8988T (cell line): ENCODE measurements at places on chromosomes 12 and 14.

- DNase-seq: no peak
Observed at GRCh38 chr12:19461999-19462398, 22.7 kb downstream of the AEBP2 start.

DNA sequence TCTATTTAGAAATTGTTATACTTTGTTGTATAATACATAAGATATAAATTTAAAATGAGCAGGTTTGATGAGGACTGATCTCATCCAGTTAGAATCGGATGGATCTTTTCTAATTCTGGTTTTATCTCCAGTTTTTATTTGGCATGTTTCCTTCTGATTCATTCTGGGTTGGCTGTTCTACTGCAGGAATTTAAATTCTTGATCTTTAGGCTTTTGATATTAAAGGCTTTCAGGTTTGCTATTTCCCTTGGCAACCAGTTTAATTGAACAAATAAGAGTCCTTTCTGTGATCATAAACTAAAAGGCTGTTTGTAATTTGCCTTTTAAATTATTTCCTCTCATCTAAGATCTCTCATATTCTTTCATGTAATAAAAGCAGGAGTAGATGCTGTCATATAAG is 83.4 kb downstream of the PDE6H start:
- DNase-seq: no peak

DNA sequence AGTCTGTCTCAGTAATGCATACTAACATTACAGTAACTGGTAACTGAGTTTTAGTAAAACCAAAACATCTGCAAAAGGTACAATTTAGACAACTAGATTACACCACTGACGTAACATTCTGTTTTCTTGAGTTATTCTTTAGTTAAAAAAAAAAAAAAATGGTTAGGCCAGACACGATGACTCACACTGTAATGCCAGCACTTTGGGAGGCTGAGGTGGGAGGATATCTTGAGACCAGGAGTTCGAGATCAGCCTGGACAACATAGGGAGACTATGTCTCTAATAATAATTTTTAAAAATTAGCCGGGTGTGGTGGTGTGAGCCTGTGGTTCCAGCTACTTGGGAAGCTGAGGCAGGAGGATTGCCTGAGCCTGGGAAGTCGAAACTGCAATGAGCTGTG is 34.1 kb downstream of the AP5M1 start:
- no peak for DNase-seq

DNA sequence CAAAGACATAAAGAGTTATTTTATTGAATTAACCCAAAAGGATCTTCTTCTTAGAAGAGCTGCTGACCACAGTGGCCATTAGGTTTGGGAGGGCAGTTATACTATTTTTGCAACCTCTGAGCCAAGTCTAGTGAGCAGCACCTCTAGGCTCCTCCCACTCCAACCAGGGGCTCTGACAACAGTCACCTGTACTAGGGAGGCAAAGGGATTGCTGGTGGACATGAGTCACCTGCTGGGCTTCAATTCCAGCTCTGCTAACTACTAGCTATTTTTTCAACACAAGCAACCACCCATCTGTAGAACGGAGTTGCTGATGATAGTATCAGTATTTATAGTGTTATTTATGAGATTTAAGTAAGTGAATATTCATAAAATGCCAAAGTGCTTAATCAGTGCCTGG is 166.0 kb downstream of the KLHL28 start:
- DNase-seq: no peak

DNA sequence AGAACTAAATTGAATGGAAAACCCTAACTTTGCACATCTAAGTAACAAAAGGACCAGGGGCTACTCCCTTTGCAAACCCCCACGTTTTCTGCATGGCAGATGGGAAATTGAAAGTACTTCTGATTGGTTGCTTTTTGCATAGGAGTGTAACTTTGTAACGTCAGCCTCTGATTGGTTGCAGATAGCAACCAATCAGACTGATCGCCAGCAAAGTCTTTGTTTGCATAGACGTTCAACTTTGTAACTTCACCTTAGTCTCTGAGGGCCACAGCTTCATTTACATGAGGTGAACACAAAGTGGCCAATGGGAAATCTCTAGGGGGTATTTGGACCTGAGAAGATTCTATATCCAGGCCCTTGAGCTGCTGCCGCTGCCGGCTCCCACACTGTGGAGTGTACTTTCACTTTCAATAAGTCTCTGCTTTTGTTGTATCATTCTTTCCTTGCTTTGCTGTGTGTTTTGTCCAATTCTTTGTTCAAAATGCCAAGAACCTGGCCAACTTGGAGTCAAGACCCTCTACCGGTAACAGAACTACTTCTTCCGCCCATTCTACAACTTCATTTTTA is 102.5 kb upstream of the PRICKLE1 start:
- DNase-seq: no peak

DNA sequence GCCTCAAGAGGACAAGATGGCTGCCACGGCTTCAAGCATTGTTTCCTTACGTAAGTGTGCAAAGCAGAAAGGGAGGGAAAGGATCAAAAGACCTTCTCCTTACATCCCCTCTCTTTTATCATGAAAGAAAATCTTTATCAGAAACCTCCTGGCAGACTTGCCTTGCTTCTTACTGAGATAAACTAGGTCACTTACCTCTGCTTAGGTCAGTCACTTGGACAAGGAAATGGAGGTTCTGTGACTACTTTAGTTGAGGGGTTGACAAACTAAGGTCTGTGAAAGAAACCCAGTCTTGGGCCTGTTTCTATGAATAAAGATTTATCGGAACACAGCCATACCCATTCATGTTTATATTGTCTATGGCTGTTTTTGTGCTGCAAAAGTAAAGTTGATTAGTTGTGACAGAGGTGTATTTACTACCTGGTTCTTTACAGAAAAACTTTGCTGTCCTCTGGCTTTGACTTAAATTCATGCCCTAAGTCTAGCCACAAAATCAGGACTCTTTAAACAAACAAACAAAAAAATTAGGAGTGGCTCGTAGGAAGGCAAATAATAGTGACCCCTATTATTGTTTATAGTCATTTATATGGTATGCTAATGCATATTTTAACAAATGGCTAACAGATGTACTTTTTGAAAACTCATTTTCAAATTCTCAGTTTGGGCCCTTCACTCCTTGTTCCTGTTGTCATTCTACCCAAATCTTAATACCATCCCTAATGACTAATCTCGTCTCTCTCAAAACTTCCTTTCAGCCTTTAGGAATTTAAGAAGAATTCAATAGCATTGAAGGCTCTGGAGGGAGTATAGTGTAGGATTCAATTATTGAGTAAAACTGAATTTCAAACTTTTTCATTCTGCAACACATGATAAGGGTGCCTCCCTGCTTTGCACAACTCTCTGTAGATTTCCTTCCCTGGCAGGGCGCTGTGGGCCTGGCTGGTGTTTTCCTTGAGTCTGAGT is 42.0 kb upstream of the ATP2B1 start:
- no peak for DNase-seq

DNA sequence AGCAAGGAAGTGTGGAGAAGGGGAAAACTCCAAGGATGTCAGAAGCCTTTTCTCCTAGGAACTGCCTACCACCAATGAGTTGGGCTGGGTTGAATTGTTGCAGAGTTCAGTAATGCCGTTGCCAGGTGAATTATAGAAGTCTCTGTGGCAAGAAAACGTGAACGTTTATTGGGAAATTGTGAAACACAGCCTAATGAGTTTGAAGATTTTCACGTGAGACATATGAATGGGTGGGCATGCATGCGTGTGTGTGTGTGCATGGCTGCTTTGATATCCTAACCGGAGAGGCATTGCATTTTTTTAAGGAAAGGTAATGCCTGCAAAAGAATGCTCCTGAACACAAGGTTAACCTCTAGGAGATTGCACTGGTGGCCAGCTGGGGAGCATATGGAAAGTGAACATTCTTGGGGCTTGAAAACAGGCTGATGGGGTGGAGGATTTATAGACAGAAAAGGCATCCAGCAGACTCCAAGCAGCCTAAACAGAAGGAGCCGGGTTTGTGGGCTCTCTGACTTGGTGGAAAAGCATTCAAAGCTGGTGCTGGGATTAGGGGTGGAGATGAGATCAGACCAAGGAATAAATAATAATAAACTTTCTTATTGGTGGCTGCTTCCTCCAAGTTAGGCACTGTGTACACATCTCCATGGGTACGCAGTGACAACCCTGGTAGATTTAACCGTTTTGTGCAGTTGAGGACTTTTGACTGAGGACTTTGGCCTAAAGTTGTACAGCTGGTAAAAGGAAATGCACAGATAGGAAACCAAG is 67.8 kb downstream of the NTF3 start:
- no peak for DNase-seq

DNA sequence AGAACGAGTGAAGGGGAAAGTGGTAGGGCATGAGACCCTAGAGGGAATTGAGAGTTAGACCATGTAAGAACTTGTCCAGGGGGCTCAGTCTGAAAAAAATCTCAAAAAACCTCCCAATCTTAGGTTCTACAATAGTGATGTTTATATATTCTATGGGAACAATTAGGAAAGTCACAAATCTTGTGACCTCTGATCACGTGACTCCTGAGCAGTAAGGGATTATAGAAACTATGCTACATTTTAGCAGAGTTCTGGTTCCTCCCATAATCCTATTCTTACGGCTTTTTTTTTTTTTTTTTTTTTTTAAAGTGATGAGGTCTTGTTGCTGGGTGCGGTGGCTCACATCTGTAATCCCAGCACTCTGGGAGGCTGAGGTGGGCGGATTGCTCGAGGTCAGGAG is 5.8 kb downstream of the ADCK1 start:
- DNase-seq: no peak

- DNase-seq: no peak
Observed at GRCh38 chr14:75518625-75519024, 3.6 kb upstream of the BATF start.

- no peak for DNase-seq
Observed at GRCh38 chr12:108881953-108882352, 2.1 kb downstream of the DAO start.

DNA sequence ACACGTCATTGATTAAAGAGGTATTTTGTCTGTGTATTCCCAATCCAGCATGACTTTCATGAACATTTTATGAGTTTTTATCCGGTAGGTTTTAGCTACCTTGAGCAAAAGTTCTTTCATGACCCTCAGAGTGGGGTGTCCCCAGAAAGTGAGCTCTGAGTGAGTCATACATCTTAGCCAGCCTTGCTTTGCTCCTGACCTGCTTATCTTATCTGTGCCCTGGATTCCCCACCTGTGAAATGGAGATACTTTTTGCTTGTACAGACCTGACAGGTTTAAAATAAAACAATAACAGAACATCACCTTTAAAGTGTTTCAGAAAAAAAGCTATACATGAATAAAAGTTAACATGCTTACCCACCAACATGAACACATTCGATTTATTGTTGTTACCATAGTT is 202.8 kb upstream of the SOX5 start:
- no peak for DNase-seq

DNA sequence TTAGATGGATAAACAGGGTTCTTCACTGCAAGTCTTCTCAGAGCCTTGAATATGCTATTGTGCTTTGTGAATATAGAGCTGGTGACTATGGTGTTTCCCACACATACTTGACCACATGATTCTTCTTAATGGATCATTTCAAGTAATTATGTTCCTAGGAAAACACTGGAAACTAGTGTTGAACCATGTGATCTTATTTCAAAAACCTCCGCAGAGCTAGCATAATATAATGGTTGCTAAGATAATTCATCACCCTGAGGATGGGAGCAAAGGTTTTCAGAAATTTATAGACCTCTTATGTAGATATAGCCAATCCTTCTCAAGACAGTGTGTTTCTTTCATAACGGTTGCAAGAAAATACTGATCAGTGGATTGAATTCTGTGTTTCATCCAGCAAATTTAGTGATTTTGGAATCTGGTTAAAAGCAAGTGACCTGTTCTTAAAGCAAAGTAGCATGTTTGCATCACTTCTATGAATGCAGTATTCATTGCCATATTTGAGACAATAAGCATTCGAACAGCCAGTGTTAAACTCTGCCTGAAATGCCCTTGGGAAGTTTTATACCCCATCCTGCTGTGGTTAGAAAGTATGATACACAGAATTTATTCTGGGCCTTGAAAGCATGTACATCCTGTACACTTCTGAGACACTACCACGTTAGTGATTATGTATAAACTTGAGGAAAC is 341.0 kb upstream of the E2F7 start:
- no peak for DNase-seq

GRCh38 chr14:60164404-60164711 is 840 bp downstream of the DHRS7 start:
- no peak for DNase-seq

- DNase-seq: no peak
Observed at GRCh38 chr12:113950873-113951272, 15.3 kb downstream of the RBM19 start.

GRCh38 chr12:69000074-69000473 is 67.1 kb upstream of the CPM start:
- no peak for DNase-seq

GRCh38 chr14:104955396-104955770 is 22.8 kb downstream of the AHNAK2 start:
- DNase-seq: no peak

- peak; percentile 24 for DNase-seq
Observed at GRCh38 chr14:31937730-31938346, 139.3 kb upstream of the ARHGAP5 start.

DNA sequence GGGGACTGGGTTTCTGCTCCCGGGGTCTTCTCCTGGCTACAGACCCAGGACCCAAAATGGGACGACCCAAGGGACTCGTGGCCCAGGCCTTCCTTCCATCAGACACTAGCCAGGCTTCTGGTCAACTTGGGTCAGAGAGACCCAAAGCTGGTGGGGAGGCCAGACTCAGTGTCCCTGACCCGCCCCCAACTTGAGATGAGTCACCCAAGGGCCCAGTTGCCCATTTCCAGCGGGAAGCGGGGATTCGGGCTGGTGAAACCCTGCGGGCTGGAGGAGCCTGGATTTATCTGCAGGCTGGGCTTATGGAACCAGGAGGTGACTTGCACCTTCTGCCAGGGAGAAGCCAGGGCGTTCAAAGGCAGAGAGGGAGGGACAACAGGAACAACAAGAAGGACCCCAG is 81.5 kb downstream of the RFLNA start:
- DNase-seq: no peak

DNA sequence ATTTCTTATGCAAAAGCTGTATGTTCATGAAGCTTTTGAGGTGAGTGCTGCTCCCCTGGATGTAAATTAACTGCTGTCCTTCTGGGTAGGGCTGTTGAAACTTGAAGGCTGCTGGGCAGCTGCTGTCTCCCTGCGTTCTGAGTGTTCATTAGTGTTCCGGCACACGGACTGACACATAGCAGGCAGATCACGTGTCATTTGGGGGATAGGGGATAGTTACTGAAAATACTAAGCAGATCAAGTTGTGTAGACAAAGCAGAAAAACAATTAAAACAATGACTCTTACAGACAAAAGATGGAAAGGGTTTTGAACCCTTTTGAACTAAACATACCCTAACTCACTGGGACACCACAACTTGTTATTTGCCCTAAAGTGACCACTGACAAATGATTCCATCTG is 82.5 kb downstream of the PRICKLE1 start:
- no peak for DNase-seq
